ENCODE measurements at places on chromosomes 7 and 10. TPM values are rescaled to one million over a fixed set of nuclear protein-coding genes. Genes with fewer than 3 reads are reported as not detected.

Gene AZGP1
- not detected for total RNA-seq

Gene CEP55
- 8.4 TPM for total RNA-seq

Gene TFEC
- total RNA-seq, result 2.7 TPM

Gene CYP3A5
- under 0.01 TPM for total RNA-seq

Gene DDC
- not detected for total RNA-seq
